ENCODE measurements at places on chromosomes 7 and 10.

GRCh38 chr10:91977491-91977890 lies 53.9 kb downstream of the BTAF1 start:
- no peak for DNase-seq

GRCh38 chr7:41921453-41921981 lies 218.6 kb upstream of the INHBA start:
- DNase-seq: no peak

DNA sequence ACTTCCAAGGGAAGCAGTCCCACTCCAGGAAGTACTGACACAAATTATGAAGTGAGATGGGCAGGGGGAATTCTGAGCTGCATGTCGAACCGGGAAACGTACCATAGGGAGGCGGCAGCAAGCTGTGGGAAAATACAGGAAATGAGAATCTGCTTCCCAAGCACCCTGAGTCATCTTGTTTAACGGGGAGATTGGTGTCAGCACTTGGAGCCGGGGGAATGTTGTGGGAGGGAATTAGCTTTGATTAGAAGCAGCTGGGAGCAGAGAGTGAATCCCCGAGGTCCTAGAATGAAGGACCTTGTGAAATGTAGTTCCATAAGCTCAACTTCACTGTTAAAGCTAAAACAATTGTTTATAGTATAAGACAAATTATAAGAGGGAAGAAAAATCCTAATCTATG lies 141.4 kb upstream of the PRKCQ start:
- no peak for DNase-seq

GRCh38 chr7:20307901-20308300 lies 22.8 kb upstream of the ITGB8 start:
- DNase-seq: no peak

- DNase-seq: no peak
These were observed 6.3 kb upstream of the C7orf33 start for GRCh38 chr7:148584154-148584827.

DNA sequence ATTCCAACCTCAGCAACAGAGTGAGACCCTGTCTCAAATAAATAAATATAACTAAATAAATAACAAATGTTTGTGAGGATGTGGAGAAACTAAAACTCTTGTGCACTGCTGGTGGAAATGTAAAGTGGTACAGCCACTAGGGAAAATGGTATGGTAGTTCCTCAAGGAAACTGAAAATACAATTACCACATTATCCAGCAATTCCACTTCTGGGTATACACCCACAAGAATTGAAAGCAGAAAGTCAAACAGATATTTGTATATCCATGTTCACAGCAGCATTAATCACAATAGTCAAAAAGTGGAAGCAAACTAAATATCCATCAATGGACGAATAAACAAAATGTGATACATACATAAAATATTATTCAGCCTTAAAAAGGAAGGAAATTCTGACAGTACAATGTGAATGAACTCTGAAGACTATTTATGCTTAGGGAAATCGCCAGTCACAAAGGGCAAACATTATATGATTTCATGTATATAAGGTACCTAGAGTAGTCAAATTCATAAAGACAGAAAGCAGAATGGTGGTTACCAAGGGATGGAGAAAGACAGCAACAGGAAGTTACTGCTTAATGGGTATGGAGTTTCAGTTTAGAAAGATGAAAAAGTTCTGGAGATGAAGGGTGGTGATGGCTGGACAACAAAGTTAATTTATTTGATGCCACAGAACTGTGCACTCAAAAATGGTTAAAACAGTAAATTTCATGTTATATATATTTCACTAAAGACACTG lies 9.8 kb downstream of the ARHGAP12 start:
- DNase-seq: no peak

- no peak for DNase-seq
These were observed 68.0 kb downstream of the PTPRE start for GRCh38 chr10:127974911-127975310.

DNA sequence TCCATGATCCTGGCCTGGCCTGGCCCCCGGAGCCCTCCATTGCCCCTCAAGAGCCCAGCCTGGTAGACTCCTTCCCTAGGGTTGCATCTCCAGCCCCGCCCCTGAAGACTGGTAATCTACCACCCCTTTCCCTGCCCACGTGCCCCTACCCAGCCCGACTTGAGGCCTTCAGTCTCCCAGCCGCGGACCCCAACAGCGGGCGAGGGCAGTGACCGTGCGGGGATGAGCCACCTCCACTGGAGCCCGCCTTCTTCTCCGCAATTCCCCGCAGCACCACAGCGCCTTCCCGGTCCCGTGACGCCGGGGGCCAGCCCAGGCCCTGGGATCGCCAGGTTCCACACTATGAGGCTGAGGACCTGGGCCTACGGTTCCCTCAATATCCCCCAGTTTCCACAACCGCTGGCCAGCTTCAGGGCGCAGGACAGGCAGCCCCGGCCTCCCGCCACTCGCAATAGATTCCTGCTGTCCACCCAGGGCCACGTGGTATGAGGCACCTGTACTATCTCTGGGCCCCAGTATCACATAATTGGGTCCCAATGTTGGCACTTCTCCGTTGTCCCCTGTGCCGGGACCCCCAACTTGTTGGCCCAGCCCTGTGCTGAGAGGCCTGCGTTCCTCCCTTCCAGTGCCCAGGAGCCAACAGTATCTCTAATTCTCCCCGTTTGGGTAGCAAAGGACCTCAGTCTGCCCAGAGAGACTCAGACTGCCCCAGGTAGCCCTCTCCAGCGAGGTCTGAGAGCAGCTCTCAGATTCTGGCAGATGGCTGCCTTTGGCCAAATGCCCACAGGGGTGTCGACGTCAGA lies 1.1 kb upstream of the GPRIN2 start:
- peak; percentile 1 for DNase-seq

- DNase-seq: no peak
These were observed 18.3 kb downstream of the AGAP3 start for GRCh38 chr7:151104411-151105235.

DNA sequence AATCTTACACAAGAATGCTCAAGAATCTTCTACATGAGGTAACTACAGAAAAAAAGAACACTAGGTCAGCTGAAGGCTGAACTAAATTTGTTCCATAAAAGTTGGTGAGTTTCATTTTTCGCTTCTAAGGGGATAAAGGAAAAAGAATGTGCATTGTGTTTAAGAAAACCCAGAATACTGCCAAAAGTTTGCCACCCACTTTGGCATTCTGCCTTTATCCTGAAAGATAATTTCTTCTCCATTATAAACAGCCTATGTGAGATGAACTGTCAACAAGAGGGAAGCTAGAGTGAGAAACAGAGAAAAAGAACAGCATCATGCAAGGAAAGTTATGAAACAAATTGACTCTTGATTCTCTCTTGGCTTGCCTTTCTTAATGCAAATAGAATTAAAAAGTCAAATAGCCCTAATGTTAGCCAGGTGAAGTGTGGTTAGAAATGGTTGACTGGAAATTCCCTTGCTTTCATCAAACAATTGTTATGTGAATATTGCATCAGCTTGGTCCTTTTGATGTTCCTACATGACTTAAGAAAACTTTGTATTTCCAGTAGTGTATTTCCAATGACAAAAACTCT lies 25.8 kb downstream of the STEAP1 start:
- DNase-seq: no peak

GRCh38 chr7:57220746-57221145 lies 88.5 kb upstream of the ZNF479 start:
- DNase-seq: no peak

DNA sequence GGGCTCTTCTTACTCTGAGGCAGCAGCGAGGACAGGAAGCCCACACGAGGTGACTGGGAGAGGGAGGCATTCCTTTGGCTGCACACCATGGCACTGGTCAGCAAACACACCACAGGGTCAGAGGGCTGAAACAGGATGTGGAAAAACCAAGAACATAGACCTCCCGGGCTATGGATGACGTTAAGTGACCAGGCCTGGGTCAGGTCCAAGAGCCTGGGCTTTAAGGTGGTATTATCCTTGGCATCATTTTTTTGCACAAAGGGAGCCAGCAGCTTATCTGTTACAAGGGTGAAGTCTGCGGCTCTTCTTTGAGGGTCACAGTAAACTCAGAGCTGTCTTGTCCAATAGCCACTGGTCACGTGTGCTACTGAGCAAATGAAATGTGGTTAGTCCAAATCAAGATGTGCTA lies 7.0 kb downstream of the WDR91 start:
- DNase-seq: no peak

DNA sequence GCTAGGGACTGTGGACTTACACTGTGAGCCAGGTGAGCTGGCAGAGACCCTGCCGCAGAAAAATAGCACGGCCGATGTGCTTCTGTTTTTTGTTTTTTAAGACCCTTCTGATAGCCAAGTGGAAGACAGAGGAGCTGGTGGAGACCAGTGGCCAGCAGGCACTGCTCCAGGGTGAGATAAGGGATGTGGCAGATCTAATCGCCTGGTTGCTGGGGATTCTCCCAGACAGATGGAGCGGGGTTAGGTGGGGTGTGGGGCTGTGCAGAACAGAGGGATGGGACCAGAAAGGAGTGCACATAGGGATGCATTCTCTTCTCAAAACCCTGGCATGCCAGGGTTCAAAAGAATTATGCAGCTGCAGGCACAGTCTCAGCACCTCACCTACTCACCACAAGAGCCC lies 82.2 kb downstream of the VOPP1 start:
- DNase-seq: no peak

GRCh38 chr7:90411510-90411909 lies 8.2 kb downstream of the CLDN12 start:
- DNase-seq: no peak

DNA sequence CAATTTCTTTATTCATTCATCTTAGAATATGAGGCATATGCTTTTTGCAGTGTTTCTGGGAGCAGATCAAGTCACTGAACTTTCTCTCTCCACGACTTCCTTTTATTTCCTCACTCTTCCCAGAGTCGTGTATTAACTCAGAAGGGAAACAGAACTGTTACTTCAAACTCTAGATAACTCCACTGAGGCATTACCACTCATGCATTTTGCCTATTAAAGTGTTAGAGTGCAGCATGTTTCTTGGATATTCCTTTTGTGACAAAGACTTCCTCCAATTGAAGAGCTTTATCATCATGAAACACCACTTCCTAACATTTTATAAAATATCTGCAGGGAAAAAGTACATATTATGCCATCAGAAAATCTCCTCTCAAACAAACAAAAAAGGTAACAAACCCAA lies 797.4 kb upstream of the COBL start:
- no peak for DNase-seq

- DNase-seq: no peak
These were observed 1.1 kb upstream of the VOPP1 start for GRCh38 chr7:55573234-55573900.

DNA sequence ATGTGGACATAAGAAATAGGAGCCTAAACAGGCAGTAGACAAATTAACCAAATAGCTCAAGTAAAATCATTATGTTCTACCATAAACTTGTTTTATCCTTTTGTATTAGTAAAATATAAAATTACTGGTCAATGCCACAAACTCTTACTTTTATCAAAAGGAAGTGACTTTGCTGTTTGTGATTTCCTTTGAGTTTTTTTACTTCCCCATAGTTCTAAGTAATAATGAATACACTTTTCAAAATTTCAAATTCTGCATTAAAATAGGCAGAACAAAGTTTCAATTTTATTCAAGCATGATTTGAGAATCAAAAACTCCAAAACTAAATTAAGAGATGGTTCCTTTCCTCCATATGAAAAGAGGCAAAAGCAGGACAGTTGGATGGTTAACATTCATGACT lies 139.7 kb upstream of the ABCB5 start:
- DNase-seq: no peak

- DNase-seq: no peak
These were observed 35.0 kb downstream of the LAMB4 start for GRCh38 chr7:108094933-108095710.

DNA sequence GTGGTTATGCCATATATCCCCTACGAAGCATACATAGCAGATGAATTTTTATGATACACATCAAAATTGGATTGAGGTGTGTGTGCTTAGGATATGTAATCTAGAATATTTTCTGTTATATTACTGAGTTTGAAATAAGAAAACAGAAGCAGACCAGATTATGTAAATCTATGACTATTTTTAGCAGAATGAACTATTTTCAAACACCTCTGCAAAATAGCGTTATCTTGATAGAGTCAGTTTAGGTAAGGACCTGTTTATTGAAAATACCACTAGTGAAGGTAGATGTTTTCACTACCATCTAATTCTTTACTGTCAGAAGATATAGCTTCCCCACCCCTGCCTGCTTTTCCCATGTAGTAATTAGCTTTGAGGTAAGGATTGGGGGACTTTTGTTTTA lies 9.1 kb downstream of the LANCL2 start:
- DNase-seq: no peak

- no peak for DNase-seq
These were observed 14.7 kb downstream of the AQP1 start for GRCh38 chr7:30926313-30926712.

DNA sequence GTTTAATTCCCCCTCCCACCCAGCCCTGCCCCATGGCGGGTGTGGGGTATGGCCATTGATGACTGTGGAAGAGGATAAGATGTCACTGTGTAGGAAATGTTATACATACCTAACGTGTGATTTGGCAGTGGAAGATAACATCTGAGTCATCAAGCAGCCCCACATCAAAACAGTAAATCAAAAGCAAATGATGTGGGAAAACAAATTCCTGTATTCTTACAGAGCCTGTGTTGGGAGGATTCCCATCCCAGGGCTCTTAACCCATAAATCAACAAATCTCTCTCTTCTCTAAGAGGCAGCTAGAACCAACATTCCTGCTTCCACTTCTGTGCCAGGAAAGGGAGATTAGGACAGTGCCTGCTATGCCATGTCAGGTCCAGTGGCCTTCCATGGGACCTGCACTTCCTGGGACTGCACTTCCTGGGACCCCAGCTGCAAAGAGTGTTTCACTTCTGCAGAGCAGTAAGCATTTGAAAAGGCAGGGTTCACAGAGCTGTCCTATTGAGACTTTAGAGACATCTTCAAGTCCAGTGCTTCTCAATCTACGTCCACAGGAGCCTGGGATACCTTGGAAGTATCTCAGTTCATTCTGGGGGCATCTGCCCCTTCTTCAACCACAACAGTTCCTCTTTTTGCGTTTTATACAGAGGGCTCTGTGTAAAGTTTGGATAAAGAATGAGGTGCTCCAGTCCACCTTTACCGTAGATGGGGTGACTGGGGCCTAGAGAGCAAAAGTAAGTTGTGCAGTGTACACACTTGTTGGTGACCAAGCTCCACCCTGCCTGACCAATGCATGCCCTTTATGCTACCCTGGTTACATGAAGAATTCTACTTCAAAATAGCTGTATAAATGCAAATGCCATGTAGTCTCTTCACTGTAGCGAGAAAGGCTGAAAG lies 45.7 kb downstream of the ATXN7L1 start:
- DNase-seq: no peak

DNA sequence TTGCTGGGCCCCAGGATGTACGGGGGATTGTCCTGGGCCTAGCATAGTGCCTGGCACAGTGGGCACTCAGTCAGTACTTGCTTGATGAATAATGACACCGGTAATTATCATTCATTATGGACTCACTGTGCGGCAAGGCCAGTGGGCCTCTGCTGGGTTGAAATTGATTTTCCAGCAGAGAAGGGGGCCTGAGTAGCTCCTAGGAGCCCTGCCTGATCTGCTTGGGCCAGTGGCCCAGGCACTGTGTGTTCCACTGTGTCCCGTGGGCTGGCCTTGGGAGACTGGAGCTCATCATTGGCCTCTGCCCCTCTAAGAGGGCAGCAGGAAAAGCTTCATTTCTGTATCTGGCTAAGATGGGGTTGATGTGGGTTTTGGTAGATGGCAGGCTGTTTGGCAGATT lies 1.4 kb downstream of the CHST3 start:
- no peak for DNase-seq

- no peak for DNase-seq
These were observed 234.4 kb downstream of the TEX36 start for GRCh38 chr10:125448596-125448995.

All from activated naive CD4-positive, alpha-beta T cell treated with Interleukin-2 at 50 U/mL for 16 hours (primary cell).